ENCODE measurements at places on chromosomes 2 and 18. TPM values are rescaled to one million over a fixed set of nuclear protein-coding genes. Genes with fewer than 3 reads are reported as not detected.
A peak's percentile ranks its signal among the peaks of the same experiment; 100 is the strongest.

DNA sequence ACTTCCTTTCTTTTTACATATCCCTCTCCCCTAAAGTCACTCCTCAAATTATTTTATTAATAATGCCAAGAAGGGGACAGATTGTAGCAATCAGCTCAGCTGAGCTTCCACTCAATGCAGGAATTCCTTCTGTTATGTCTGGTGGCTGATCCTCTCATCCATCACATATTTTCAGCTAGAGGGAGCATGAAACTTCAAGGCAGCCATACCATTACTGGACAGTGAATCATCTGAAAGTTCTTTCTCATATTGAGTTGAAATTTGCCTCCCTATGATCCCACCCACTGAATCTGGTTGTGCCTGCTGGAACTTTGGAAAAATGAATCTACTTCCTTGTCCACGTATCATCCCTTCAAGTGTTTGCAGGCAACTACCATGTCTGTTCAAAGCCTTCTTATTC lies 11.2 kb downstream of the ZNF385B start:
- H3K36me3 ChIP-seq: no peaks in the 10 kb centered on the region
- H3K27me3 ChIP-seq: no peaks in the 10 kb centered on the region
- no peak for DNase-seq

DNA sequence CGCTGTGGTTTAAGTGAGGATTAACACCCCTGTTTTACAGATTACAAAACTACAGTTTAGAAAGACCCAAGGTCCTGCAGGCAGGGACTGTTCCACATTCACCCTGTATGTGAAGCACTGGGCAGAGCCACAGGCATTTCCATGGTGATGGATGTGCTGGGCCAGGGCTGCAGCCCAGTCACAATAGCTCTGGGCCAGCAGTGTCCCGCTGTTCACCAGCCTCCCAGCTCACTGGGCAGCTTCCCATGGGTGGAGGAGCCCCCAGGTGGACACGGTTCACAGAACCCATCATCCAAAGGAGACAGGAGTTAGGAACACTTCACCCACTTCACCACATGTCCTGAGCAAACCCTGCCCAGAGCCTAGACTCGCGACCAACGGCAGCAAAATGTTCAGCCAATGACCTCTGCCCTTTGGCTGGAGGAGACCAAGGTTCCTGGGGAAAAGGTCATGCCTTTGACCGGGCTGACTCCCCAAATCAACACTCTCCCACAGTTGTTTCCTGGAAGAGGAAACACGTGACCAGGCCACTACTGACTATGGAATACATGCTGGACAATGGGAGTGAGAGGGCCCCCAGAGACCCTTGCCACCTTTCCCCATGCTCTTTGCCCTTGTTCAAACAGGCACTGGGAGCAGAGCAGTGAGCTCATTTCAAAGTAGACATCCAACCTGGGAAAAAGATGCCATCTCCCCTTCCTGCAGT lies 28.0 kb upstream of the SLC35F6 start:
- no peaks in the 10 kb centered on the region for H3K27me3 ChIP-seq
- H3K27ac ChIP-seq: no peak overlapping the region
- no peak for DNase-seq

- H3K4me1 ChIP-seq: no peaks in the 10 kb centered on the region
- no peaks in the 10 kb centered on the region for H3K36me3 ChIP-seq
- no peak for DNase-seq
- H3K27me3 ChIP-seq: no peaks in the 10 kb centered on the region
- no peak overlapping the region for H3K27ac ChIP-seq
These were observed 212.9 kb upstream of the STON1 start for GRCh38 chr2:48316753-48317750.

DNA sequence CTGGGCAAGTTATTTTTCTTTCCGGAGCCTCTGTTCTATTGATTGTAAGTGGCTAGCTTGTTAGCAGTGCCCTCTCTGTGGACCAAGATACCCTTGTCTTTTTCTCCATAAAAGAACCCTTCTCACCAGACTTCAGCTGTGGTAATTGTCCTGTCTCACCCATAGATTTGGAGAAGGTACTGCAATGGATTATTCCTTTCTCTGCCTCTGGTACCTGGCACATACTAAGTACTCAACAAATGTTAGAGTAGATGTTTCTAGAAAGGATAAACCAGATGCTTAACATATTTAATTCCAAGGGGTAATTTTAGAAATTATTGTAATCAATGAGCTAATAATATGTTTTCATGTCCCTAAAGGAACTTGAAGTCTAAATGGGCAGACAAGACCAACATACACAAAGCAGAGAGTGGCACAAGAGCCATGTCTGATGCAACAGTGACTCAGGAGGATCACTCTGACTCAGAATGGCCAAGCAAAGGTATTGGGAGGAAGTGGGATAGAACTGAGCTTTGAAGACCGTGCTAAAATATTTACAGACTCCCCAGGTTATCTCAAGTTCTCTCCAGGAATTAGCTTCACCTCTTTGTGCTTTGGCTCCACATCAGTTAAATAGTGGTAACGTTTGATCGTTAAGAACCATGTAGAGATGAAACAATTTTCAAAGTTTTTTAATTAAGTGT lies 129.7 kb upstream of the OSR1 start:
- H3K4me3 ChIP-seq: no peak overlapping the region
- no peaks in the 10 kb centered on the region for H3K4me1 ChIP-seq
- no peaks in the 10 kb centered on the region for H3K36me3 ChIP-seq
- H3K27ac ChIP-seq: no peak overlapping the region
- DNase-seq: peak; percentile 56
- H3K27me3 ChIP-seq: no peaks in the 10 kb centered on the region

- H3K4me1 ChIP-seq: peaks cover 27% of the 10 kb centered on the region
- no peak overlapping the region for H3K4me3 ChIP-seq
- H3K27me3 ChIP-seq: no peaks in the 10 kb centered on the region
These were observed 51.0 kb downstream of the SETBP1 start for GRCh38 chr18:44731530-44732237.

- H3K4me3 ChIP-seq: no peak overlapping the region
- H3K4me1 ChIP-seq: peaks cover 28% of the 10 kb centered on the region
- H3K36me3 ChIP-seq: no peaks in the 10 kb centered on the region
- no peaks in the 10 kb centered on the region for H3K27me3 ChIP-seq
- DNase-seq: peak; percentile 51
- no peak overlapping the region for H3K27ac ChIP-seq
These were observed 34.3 kb downstream of the LPIN2 start for GRCh38 chr18:2978661-2979106.

- no peaks in the 10 kb centered on the region for H3K36me3 ChIP-seq
- peaks cover 25% of the 10 kb centered on the region for H3K4me1 ChIP-seq
- no peak overlapping the region for H3K27ac ChIP-seq
- DNase-seq: no peak
These were observed 633.1 kb upstream of the SETBP1 start for GRCh38 chr18:44047585-44047984.

NCL gene
- 222 TPM for total RNA-seq

RASGRP3 gene
- total RNA-seq: 19.8 TPM

FAM237A gene
- total RNA-seq: not detected

SCYGR4 gene
- not detected for total RNA-seq

ASNSD1 gene
- total RNA-seq: 25.2 TPM

CTLA4 gene
- not detected for total RNA-seq

ANKRD53 gene
- total RNA-seq: 1.3 TPM
